ENCODE measurements at places on chromosomes 13 and 19.

DNA sequence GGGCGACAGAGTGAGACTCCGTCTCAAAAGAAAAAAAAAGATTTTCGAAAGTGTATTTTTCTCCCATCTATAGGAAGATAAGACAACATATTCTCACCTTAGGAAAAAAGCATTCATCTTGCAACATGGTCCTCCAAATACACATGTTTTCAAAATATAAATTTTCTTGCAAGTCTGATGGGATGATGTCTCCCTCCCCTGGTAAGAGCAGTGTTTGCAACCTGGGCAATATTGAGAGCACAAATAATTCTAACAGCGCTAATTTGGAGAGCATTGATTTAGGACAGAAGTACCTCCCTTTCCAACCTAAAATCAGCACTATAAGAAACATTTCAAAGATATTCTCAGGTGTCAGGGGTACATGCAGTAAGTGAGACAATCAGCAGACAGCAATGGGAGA is 61.0 kb upstream of the SHISA2 start:
- DNase-seq: no peak

DNA sequence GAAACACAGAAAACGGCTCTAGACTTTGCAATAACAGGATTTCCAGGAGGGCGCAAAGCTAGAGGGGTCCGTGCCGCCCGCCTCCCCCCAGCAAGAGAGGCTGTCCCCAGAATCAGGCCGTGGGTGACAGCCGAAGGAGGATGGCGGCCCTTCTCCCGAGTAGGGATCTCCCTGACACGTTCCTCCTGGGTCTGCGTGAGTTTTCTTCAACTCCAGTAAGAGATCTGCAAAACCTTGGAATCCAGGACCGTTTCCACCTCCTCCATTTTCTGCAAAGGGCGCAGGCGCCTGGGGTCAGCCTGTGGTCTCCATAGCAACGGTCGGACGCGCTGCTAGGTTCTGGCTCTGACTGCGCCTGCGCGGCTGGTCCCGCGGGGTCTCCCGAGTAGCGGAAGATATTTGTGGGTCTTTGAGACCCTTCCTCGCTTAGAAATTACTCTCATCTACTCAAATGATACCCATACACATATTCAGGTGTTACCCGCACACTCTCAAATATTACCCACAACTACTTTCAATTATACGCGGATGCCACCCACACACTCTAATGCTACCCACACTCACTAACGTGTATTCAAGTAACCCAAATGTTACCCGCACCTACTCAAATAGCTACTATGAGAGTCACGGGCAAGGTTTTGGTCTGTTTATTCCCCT is 2.1 kb downstream of the PNMA8C start:
- peak; percentile 88 for DNase-seq

DNA sequence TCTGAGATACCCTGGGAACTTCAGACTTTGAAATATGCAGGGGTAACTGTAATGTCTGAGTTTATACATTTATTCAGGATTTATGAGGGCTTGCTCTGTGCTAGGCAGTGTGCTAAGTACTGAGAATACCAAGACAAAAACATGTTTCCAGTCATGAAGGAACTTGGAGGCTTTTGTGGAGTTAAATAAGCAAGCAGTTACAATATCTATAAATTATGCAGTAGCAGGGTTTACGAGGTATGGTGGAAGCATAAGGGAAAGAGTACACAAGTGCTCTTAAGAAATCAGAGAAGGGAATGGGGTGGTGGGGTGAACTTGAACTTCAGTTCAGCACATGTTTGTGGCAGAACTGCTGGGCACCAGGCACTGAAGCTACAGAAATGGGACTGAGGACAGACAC is 28.0 kb downstream of the MAB21L1 start:
- DNase-seq: no peak

GRCh38 chr13:76349700-76350099 is 536.5 kb downstream of the KCTD12 start:
- DNase-seq: no peak

- no peak for DNase-seq
Measured at GRCh38 chr13:75139291-75139690, 342.7 kb downstream of the TBC1D4 start.

DNA sequence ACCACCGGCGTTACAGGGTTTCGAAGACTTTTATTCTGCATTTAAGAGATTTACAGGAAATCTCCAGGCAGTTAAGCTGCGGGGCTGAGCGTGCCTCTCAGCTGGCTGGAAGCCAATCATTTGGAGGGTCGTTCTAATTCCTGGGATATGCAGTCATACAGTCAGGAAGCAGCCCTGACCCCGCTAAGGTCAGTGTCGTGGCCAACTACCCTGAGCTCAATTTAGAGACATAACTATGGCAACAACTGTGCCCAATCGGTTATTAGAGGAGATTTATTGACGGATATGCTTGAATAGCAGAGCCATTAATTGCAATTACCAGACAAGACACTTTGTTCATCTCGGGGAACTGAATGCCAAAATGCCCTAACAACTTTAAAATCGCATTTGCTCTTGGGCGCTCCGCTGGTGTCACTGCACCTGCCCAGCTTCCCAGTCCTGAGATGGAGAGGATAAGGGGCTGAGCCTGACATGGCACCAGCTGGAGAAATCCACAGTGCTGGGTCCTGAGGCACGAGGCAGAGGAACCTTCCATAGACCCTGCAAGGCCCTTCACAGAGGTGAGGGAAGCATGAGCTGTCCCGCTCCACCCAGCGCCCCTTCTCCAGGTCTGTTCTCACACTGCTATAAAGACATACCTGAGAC is 15.1 kb upstream of the ZNF507 start:
- peak; percentile 47 for DNase-seq

DNA sequence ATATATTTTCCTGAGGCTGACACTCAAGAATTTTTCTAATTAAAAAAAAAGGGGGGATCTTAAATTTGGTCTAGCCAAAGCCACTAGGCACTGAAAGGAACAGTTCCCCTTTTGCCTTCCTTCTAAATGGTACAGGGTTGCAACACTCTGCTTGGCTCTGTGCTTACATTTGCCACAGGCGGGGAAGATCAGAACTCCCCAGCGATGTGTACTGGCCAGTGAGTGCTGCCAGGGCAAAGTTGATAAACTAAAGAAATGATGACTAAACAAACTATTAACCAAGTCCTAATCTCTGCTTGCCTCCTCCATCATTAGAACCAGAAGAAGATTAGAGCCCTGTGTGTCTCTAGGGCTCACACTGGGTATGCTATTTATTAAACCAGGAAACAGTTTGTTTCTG is 75.3 kb upstream of the SCEL start:
- no peak for DNase-seq

GRCh38 chr13:113589961-113590339 is 5.4 kb downstream of the TFDP1 start:
- DNase-seq: no peak

DNA sequence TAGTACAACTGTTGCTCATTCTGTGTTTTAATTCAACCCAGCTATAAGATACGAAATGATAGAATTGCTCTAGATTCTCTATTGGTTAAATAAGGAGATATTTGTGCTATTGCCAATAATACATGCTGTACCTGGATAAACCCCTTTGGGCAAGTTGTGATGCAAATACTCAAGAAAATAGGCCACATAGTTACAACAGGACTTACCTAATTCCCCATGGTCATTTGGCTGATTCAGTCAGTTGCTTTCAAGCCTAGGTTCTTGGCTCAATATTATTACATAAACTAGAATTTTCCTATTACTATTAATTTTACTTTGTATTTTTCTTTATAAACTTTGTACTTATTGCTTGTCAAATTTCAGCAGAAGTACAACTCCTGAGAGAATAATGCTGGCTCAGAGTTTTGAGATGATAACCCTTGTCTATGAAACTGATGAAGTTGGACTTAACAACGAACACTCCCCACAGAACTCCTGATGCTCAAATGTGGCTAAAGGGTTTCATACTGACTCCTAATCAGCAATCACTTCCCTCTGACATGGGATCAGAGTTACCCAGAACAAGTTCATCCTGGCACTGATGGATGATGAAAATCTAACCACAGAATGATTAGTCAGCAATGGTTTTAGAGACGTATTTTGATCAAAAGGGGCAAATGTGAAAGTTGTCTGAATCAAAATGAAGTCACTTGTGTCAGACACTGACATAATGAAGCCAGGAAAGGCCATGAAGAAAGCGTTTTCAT is 221.1 kb downstream of the ITGBL1 start:
- no peak for DNase-seq

DNA sequence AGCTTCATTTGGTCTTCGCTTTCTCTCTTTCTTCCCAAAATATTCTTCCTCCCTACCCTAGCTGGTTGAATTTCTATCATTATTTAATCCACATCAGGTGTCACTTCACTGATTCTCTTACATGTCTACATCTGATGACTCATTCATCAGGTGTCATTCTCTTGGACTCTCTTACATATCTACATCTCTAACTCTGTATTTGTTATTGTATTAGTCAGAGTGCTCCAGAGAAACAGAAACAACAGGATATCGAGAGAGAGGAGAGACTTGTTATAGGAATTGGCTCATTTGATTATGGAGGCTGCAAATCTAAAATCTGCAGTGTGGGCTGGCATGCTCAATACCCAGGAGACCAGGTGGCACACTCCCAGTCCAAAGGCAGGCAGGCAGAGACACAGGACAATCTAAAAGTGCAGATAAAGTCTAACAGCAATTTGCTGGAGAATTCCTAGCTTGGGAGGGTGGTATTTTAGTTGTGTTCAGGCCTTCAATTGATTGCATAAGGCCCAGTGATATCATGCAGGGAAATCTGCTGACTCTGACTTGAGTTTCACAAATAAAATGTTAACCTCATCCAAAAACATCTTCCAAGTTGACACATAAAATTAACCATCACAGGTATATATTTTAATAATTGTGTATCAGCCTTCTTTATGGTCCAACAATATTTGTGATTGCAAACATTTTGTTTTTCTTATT is 541.4 kb upstream of the SLITRK5 start:
- no peak for DNase-seq

DNA sequence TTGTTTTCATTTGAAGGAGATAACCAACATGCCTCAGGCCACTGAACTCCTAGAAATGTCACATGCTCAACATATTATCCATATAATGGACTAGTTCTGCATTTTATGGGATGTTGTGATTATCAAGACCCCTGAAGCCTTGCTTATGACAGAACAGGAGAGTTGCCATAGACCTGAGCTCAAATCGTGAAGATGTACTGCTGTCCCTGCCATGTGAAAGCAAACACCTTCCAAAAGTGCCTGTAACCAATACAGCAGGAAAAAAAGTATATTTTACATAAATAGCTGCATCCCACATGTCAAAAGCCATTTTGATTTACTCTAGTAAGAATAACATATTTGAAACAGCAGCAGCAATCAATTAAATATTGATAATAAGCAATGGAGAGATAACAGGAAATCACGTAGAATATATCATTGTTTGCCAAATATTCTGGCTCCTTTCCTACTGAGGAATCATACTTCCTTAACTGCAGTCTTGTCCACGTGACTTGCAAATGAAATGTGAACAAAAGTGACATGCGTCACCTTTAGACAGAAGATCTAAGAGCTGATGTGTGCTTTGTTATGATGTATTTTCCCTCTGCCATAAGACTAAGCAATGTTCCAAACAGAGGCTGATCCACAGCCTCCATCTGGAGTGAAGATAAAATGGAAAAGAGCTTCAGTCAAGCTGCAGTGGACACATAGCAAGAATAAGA is 33.5 kb downstream of the SLC25A30 start:
- DNase-seq: no peak
